ENCODE measurements at places on chromosomes 5 and 9.

DNA sequence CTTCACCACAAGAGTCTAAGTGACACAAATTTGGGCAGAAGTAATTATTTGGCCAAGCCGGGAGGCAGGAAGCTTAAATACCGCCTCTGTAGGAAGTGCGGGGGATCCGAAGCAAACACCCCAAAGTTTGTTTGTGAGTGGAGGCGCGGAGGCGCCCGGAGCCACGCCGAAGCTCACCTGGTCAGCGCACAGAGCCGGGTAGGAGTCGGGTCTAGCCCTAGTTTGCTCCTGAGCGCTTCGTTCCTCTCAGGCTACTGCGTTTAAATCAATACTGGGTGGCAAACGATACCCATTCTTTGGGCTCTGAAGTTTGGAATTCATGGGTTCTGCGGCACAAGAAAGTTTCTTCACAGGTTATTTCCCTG, 855 bp downstream of the MCC start:
- DNase-seq, result no peak

- no peak for DNase-seq
Measured at GRCh38 chr9:131537946-131538345, 6.9 kb upstream of the UCK1 start.

DNA sequence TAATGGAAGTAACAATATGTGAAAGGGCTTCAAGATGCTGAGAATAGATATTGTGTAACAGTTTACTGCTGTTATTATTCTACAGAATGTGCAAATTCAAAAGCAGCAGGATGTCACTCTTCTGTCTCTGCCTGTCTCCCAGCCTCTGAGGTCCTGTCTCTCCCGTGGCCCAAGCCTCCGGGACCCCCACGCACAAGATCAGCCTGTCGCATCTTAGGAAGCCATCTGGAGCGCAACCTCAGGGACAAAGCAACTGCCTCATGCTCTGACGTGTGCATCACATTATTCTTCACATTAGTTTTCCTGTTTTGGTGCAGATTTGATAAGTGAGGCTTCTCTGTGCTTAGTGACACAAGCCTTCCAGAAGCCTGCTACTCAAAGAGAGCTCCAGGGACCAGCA, 46.5 kb upstream of the C9orf72 start:
- no peak for DNase-seq

DNA sequence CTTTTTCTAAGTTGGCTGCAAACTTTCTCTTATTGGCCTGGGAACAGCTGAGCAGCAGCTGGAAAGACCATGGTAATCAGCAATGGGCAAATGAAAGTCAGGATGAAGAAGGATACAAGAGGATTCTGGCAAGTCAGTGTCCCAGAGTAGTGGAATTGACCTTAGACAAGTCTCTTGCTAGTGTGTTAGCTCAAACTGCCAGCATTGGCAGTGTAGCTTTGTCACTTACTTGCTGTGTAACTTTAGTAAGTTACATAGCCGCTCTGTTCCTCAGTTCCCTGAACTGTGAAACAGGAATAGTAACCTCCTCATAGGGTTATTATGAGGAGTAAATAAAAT, 3.6 kb downstream of the ALDH1A1 start:
- DNase-seq, result no peak

DNA sequence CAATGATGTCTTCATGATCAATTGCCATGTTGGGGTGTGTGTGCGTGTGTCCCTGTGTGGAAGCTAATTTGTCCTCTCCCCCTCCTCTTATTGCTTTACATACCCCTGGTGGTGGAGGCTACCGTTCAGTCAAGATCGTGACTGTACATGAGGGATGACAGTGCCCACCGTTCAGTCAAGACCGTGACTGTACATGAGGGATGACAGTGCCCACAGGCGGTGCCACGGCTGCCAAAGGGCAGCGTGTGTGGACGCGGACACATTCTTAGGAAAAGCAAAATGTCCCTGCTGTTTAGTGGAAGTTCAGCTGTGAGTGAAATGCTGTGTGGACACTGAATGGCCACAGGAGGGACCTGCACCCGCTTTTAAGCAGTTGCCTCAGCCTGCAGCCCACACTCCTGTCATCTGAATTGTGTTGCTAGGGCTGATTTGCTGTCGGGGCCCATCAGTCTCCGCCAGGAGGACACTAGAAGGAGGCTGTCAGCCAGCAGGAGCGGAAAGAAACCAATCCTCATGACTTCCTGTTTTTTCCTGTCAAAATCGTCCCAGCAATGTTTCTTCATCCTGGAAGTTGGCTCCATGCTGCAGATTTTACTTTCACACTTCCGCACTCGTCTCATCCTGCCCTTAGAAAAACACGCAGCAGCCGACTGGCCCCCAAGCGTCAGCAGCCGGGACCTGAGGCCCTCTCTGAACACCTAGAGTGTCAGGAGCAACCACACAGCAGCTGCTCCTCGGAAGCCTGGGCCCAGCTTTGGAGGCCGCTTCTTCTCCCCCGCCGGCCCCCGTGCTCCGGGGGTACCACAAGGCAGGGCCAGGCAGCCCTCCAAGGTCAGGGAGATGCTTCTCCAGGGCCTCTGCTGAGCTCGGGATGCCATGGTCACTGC, 9.1 kb downstream of the OR2V1 start:
- DNase-seq, result no peak

DNA sequence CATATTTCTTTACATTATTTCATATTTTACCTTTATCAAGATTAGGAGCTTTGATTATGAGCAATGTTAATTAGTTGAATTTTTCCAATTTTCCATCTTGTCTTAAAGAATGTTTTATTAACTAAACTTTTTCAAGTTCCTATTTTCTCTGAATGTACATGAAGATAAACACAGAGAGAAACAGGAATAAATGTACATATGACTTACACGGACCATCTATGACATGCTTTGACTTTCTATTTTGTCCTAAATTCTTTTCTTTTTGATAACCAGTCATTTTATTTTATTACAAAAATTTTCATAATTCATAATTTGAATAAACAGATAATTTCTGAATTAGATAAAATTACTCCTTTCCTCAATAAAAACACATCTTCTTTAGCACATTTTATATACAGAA, 1038.8 kb upstream of the ARRDC3 start:
- DNase-seq, result no peak

DNA sequence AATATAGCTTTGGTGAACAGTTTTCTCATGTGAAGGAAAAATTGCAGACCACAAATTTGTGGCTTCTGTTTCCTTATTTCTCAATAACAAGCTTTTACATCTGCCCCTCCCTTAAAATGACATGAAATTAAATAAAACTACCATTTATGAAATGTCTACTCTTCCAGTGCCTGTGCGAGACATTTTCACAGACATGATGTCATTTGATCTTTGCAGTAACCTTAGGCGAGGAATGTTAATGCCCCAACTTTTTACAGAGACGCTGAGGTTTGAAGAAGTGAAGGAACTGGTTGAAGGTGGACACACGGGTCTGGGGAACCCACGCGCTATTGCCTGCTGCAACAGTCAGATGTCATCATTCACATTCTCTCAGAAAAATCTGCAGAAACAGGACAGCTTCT, 61.5 kb downstream of the OSTF1 start:
- DNase-seq, result no peak

DNA sequence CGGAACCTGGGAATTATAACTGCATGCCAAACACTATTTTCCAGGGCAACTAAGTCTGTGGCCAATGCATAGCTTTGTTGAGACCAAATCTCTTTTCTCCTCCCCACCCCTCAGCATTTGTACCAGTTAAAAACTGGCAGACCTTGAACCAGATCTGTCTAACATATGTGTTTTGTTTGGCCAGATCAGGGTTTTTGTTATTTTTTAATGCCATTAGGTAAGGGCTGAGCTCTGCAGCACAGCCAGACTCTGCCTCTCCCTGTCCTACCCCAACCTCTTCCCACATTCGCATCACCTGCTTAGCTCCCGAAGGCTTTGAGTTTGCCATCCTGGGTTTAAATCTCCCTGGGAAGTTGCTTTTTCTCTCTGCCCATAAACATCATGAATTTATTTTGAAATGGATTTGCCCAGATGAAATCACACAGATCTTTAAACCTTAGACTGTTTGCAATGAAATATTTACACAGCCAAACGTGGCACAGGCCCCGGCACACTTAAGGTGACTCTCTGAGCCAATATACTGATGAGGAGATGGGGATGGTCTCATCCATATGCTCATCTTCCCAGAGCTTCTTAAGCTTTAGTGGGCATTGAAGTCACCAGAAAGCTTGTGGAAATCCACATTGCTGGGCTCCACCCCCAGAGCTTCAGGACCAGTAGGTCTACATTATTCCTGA, 54.0 kb upstream of the ALDH1B1 start:
- no peak for DNase-seq

DNA sequence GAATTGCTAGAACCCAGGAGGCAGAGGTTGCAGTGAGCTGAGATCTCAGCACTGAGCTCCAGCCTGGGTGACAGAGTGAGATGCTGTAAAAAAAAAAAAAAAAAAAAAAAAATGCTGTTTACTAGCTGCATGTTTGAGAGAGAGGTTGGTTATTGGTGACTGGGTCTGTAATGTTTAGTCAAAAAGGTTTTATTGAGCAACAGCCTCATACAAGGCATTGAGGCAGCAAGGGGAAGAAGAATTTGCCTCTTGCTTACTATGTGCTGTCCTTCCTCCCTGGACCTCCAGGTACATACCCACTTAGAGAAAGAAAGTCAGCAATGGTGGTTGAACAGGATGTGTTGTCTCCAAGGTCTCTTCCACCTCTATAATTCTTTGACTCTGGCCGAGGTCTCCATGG, 140.7 kb upstream of the SPRY4 start:
- no peak for DNase-seq

- no peak for DNase-seq
Measured at GRCh38 chr9:137478962-137479861, 20.1 kb upstream of the NSMF start.

DNA sequence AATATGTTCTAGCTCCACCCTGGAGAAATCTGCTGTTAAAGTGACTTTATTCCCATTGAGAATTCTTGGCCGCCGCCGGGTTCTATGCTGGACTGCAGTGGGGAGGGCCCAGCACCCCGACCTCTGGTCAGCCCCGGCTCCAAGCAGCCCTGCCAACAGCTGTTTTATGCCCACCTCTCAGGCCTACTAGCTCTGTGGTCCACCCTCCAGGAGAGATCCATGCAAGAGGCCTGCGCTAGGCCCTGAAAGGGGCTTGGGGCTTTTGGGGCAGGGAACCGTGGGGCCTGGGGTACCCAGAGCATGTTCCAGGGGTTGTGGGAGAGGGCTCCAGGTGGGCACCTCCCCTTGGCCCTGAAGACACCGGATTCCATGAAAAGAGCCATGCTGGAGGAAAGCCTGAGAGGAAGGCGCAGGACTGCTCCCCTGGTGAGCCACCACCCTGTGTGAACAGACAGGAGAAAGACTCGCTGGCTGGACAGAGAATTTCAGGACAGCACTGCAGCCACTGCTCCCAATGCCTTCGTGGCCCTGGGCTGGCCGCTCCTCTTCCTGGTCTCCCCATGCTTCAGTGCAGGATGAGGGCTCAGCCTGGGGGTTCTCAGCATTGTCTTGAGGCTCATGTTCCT, 44.6 kb upstream of the RUFY1 start:
- DNase-seq, result no peak
